ENCODE measurements at places on chromosomes 7 and 10.

- no peak for DNase-seq
Measured at GRCh38 chr7:116283595-116284204, 73.4 kb downstream of the TES start.

DNA sequence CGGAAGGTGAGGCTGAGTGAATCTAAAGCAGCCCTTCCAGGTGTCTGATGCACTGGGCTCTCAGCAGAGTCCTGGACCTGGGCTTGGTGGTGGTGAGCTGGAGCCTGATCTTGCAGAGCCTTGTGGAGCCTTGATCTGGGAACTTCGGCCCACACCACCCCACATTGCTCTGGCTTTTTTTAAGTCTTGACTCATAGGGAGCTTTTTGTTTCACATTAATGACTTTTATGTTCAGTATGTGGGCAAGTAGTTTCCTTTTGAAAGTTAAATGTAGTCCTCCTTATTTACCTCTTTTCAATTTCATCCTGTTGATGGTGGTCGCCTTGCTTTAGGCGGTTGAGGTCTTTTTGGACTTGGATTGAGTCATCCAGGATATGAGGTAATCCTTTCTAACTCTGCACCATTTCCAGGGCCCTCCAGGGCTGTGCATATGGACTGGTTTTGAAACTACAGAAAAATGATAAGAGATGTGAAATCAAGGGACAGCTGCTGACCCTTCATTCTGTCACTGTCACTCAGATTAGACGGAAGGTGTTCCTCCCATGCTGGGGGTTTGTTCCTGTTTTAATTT lies 2.9 kb upstream of the NRAP start:
- no peak for DNase-seq

GRCh38 chr10:95840121-95840520 lies 67.7 kb upstream of the CC2D2B start:
- DNase-seq = no peak

- no peak for DNase-seq
Measured at GRCh38 chr7:80107278-80107677, 27.4 kb upstream of the GNAI1 start.

GRCh38 chr7:155380976-155381851 lies 76.7 kb upstream of the EN2 start:
- DNase-seq = no peak

DNA sequence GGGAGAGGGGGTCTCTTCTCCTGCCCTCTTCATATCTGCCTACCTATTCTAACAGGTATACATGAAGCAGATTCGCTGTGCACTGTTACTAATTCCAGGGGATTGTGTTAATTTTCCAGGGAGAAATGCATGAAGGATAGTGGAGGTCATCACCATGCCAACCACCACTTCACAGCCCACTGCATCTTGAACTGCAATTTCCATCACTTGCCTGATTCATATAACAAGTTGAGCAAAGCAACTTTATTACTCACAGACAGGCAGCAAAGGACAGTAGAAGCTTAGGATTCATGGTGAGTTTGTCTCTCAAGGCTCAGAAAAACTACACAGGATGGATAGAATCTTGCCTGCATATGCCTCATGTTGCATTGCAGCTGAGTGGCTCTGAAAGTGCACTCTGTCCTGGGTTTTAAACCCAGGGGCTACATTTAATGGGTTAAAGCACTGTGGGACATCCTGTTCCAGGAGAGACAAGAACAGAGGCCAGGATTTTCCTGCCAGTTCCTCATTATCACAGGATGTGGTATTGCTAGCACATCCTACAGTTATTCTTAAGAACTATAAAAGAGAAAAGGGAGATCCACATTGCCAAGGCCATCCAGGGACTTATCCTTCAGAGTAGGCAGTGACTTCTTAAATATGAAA lies 136.9 kb upstream of the PRSS1 start:
- DNase-seq = no peak

GRCh38 chr7:37145682-37146081 lies 303.0 kb downstream of the ELMO1 start:
- DNase-seq = no peak

- DNase-seq = no peak
Measured at GRCh38 chr7:135245226-135246190, 11.9 kb downstream of the STRA8 start.

GRCh38 chr10:79585870-79586527 lies 24.7 kb upstream of the SFTPA1 start:
- DNase-seq = no peak

GRCh38 chr7:120981888-120982615 lies 6.5 kb upstream of the CPED1 start:
- no peak for DNase-seq

- no peak for DNase-seq
Measured at GRCh38 chr10:124279882-124280281, 138.8 kb downstream of the OAT start.

DNA sequence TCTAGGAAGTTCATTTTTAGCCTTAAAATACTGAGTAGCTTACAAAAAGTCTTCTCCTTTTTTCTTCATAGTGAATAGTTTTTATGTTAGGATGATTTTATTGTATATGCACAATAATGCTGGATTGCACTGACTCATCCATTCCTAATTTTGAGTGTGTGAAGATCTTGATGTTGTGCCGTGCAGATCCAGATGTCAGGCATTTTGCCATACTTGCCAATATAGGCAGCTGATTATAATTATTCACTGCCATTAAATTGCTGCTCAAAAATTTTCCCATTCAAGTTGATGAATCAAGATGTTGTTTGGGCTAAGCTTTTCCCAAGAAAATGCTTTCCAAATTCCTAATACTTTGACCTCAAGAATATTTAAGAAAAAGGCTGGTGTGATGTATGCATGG lies 218.3 kb downstream of the AHR start:
- DNase-seq = no peak

- DNase-seq = no peak
Measured at GRCh38 chr7:15780271-15780670, 93.8 kb upstream of the MEOX2 start.

- no peak for DNase-seq
Measured at GRCh38 chr10:120562956-120563355, 105.9 kb downstream of the PLPP4 start.

DNA sequence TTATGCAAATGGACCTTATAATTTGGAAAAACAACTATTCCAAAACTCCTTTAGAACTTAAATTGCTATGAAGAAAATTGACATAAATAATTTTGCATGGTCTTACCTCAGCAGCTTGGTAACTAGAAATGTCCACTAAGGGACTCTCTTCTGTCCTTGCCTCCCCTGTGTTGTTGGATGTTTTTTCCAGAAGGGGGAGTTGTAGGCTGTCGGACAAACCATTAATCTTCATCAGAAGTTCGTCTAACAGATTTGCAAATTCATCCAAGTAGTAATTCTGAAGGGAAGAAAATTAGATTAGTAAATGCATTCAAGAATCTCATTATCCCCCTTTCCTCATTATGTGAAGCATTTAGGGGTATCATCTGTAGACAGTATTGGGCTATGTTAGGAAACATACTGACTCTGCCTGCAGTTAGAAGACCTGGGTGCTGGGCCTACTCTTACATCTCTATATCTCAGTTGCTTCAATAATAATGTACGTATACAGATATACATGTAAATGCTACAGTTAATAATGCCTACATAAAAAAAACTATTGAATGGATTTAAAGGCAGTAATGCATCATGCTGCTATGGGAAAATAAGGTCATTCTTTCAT lies 155.6 kb downstream of the PKD1L1 start:
- DNase-seq = no peak

GRCh38 chr10:121648059-121648458 lies 49.8 kb upstream of the FGFR2 start:
- DNase-seq = no peak

GRCh38 chr7:133911724-133912123 lies 215.4 kb upstream of the LRGUK start:
- no peak for DNase-seq

DNA sequence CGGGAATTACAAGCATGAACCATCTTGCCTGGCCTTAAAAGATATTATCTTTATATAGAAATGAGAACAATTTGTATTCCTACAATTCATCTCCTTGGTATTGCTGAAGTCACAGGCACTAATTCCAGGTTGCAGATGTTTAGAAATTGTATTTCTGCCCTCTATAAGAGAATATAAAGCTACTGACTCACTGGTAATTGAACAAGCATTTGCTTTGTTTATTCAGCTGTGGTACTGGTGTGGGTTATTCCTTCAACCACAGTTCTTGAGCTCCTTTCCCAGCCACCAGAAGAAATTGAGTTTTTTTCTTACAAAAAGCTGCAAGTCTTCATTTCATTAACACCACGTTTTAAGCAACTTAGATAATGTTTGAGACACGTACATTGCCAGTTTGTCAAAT lies 29.0 kb upstream of the MPP7 start:
- DNase-seq = no peak

DNA sequence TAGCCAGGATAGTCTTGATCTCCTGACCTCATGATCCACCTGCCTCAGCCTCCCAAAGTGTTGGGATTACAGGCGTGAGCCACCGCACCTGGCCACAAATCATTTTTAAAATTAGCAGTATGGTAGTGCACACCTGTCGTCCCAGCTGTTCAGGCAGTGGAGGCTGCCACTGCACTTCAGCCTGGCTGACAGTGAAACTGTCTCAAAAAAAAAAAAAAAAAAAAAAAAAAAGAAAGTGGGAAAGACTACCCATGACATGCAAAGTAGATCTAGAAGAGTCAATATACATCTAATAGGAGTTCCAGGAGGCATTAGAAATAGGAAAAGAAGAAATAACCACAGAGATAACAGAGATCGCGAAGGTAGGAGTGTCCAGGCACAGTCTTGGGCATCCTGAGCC lies 3.2 kb downstream of the CSGALNACT2 start:
- no peak for DNase-seq

DNA sequence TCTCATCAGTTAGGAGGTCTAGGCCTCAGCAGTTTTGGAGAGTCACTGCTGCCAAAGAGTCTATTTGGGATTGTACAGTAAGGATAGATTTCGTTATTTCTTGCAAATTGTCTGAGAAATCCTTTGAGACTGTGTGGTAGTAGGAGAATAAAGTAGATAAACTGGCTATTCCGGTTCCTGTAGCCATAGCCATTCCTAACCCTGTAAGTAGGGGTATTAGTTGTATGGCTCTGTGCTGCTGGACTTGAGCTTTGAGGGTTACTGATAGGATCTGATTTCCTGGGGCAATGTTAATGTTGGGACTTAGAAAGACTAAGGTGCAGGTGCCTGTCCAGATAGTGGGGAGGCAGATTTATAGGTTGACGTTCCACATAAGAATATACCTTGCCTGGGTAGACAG lies 36.1 kb upstream of the ZNF138 start:
- no peak for DNase-seq

GRCh38 chr7:44385434-44386138 lies 60.2 kb upstream of the CAMK2B start:
- no peak for DNase-seq

DNA sequence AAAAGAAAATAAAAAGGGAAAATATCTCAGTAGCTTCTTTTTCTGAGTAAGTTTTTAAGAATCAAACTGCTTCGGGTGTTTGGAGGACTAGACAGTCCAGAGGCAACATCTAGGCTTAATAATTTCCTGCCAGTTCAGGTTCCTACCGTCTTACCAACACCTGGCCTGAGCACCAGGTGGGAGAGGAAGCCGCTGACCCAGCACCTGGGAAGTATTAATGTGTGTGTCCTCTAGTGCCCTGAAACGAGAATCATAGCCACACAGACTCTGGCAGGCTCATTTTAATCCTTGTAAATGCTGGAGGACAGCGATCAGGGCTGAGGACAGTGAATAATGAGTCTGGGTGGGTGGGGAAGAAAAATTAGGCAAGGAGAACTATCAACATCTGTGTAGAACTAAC lies 137.4 kb downstream of the ZNF438 start:
- no peak for DNase-seq

DNA sequence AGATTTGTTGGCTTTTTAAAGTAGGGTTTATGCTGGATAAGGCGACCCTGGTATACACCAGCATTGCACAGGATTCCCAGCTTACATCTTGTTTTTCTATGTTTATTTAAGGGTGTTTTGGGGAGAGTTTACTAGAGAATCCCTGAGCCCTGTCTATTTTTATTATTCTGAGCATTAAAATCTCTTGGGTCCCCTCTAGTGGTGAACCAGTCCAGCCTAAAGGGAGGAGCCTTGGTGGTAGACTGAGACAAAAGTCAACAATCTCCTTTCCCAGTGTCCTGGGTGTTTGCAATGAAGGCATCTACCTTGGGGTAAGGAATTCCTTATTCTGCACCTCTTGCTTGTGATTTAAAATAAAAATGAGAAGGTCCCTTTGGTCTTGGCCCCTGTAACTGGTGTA lies 38.2 kb downstream of the ANTXRL start:
- no peak for DNase-seq

GRCh38 chr10:97729014-97729413 lies 7.9 kb upstream of the ZFYVE27 start:
- DNase-seq = no peak

DNA sequence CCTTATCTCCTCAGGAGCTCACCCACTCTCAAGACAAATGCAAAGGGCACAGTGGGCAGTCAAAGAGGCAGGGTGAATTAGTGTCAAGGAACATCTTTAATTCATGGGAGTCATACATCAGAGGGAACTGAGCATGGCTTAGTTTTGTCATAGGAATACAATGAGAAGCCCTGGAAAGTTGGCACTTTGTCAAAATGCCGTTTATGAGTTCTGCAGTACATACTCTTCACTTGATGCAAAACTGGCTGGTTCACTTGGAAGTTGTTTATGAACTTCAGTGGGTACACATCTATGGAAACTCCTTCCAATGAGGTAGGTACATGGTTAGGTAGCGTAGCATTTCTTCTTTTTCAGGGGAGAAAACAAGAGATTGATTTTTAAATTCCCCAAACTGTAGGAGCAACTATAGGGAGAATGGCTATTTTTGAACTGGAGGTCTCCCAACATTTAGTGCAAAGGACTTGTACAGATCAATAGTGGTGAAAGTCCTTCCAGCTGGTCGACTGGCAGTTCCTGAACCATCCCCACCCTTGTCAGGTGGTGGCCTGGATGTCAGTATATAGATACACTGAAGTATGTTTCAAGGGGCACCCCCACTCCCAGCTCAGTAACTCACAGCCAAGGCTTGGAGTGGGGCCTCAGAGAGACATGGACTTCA lies 580.5 kb downstream of the REEP3 start:
- no peak for DNase-seq

GRCh38 chr10:454860-455259 lies 234.6 kb downstream of the DIP2C start:
- peak; percentile 38 for DNase-seq

GRCh38 chr7:8129318-8129659 lies 132.7 kb downstream of the ICA1 start:
- DNase-seq = no peak

- DNase-seq = no peak
Measured at GRCh38 chr7:42156291-42156865, 80.6 kb downstream of the GLI3 start.

DNA sequence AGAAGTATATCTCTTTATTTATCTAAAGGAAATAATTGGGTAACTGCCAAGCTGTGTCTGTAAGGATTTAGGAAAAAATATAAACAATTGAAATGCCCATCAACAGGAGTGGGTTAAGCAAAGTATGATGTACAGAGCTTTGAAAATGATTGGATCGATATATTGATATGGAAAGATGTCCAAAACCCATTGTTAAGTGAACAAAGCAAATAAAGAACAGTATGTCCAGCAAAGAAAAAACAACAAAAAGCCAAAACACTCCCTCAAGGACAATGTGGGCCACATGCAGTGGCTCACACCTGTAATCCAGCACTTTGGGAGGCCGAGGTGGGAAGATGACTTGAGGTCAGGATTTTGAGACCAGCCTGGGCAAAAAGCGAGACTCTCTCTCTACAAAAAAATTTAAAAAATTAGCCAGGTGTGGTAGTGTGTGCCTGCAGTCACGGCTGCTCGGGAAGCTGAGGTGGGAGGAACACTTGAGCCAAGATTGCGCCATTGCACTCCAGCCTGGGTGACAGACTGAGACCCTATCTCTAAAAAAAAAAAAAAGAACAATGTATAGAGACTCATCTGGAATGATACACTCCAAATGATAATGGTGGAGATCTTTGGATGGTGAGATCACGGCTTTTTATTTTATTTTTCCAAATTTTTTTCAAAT lies 37.9 kb downstream of the XRCC2 start:
- no peak for DNase-seq
